ENCODE measurements at places on chromosomes 3 and 15.
A peak's percentile ranks its signal among the peaks of the same experiment; 100 is the strongest.

DNA sequence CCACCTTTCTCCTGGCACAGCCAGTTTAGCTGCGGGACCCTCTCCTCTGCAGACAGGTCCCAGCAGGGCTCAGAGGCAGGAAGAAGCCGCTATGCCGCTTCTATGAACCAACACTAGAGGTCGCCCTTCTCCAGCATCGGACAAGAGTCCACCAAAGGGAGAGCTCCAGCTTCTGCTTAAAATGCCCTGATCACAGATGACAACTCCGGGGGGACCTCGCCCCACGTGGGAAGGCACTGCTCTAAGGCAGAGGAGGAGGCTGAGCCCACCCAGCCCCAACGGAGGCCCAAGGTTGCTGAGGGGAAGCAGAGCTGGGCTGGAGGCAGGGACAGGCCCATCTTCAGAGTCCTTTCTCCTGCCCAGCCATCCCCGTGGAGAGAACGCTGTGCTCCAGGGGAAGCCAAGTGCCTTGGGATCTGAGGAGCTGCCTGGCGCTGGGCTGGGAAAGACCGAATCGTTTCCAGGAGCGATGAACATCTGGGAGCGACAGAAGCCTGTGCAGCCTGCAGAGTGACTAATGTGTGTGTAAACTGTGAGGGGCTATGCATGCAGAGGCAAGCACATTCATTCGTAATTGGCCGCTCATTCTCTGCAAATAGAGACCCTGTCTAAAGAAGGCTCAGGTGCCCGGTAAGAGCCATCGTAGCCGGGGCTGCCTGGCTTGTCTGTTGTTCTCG is 43.5 kb upstream of the BDH1 start:
- no peak for DNase-seq

GRCh38 chr3:71974786-71975185 is 189.8 kb upstream of the PROK2 start:
- DNase-seq = no peak

GRCh38 chr15:63938486-63939061 is 104.8 kb upstream of the HERC1 start:
- no peak for DNase-seq

- DNase-seq = no peak
These were observed 406.0 kb upstream of the WNT5A start for GRCh38 chr3:55893045-55893664.

GRCh38 chr15:86558252-86558651 is 478.6 kb downstream of the AGBL1 start:
- no peak for DNase-seq

DNA sequence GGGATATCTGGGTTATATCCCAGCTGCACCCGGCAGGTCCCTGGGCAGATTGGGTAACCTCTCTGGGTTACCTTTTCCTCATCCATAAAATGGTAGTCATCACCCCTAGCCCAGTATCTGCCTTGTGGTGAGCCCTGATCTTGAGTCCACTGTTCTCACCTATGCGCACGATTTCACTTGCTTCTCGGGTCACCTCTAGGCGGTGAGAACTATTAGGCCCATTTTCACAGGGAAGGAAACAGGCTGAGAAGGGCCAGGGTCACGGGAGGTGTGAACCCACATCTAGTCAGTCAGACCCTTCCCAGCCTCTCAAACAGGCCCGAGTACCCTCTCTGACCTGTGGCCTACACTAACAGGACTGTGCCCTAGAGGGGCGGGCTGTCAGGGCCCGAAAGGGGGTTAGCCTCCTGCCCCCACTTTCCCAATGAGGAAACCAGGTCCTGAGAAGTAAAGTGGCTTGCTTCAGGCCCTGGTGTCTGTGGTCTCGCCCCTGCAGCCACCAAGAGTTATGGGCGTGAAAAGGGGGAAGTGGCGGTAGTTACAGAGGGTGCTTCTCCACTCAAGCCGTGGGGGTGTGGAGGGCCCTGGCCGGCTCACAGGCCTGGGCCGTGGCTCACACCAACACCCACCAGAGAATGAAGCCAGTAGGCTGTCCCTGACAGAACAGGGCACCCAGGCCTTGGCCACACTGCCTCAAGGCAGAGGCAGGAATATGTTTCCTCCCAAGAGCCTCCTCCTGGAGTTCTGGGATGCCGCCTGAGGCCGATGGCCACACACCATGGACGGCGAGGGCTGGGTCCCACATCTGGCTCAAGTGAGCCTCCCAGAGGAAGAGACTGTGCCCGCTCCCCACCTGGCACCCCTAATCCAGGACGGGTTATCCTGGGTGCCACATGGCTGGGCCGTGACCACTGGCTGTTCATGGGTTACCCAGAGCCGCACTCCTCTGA is 19.5 kb downstream of the PSTPIP1 start:
- no peak for DNase-seq

DNA sequence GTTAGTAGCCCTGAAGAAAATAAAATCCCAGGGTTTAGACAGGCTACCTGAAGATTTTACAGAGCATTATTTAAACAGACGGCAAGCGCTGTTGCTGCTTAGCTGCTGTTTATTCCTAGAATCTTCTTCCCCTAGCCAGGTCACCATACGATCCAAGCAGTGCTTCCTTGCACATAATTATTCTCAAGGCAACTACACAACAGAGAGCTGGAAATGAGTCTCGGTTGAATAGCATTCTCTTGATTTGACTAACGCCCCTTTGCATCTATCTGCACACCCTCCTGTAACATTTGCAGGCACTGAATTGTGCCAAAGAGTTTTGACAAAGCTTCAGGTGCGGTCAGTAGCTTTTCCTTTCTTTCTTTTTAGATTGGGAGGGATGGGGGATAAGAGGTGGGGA is 564.4 kb downstream of the TBL1XR1 start:
- no peak for DNase-seq

GRCh38 chr3:4831580-4831950 is 147.7 kb upstream of the BHLHE40 start:
- no peak for DNase-seq

DNA sequence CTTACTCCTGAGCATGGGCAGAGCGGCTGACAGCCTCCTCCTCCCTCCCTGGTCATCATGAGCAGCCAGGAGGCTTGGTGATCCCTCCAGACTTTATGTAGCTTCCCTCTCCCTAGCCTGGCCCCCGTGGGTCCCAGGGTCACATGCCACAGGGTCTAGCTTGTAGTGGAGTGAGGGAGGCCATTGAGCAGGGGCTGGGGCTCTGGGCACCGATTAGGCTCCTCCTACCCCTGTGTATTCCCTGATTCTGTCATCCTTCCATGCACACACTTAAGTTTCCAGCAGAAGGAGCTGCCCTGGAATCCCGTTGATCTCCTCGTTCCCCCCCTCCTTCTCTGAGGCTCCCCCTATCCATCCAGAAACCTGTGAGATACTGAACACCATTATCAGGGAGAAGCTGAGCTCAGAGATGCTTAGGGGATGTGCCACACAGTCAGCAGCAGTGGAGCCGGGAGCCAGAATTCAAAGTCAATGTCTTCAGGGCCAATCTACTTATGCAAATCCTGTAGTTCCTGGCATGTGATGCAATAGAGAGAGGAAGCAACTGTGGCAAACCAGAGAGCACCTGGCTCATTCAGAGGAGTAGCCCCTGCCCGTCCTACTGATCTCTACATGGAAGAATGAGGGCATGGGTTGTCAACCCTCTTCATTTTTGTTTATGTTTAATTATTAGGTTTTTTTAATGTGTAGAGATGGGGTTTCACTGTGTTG is 17.2 kb downstream of the CCDC33 start:
- DNase-seq = no peak

DNA sequence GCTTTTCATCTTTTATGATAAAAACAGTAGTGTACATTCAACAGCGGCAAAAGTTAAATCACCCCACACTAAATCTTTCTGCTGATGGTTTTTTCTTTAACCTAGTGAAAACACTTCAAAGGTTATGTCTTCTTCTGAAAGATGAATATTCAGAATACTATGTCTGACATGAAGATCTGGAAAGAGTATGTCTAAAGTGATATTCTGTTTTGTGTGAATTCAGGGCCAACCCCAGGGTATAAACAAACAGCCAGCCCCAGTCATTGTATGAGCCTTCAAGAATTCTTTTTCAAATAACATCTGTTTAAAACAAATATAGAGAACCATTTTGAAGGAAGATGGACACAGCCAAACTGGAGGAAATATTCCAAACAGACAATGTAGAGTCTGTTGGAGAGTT is 581.0 kb upstream of the NAALADL2 start:
- DNase-seq = no peak

GRCh38 chr3:184042617-184043016 is 10.2 kb upstream of the HTR3C start:
- no peak for DNase-seq

- DNase-seq = no peak
These were observed 448.6 kb downstream of the ERC2 start for GRCh38 chr3:56019490-56020146.

DNA sequence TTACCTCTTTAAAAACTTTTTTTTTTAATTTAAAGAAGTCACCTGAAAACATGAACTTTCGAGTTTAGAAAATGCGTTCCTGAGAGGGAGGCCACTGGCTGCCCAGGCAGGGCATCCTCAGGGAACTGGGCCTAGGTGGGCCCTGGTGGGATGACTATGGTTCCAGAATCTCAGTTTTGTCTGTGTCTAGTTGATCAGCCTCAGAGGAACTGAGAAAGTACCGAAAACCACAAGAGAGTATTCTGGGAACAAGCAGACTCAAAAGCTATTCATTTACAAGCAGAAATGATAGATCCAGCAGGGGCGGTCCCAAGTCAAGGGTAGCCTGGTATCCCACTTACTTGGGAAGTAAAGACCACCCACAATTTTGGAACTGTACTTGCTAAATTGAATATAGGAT is 10.5 kb downstream of the WWTR1 start:
- DNase-seq = no peak

- no peak for DNase-seq
These were observed 72.5 kb downstream of the TNFAIP8L3 start for GRCh38 chr15:51022206-51022605.

DNA sequence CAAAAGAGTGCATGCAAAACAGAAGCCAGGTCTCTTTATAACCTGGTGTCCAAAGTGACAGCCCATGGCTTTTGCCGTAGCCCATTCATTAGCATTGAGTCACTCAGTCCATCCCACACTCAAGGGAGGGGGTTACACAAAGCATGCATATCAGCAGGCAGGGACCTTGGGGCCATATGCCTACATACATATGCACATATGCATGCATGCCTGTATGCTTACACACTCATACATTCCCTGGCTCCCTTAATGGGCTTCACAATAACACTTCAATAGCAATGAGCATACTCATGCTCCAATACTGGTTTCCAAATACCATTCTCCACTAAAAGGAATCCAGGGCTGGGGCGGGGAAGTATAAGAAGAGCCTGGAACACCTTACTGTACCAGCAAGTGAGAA is 22.0 kb downstream of the TRPM1 start:
- no peak for DNase-seq

DNA sequence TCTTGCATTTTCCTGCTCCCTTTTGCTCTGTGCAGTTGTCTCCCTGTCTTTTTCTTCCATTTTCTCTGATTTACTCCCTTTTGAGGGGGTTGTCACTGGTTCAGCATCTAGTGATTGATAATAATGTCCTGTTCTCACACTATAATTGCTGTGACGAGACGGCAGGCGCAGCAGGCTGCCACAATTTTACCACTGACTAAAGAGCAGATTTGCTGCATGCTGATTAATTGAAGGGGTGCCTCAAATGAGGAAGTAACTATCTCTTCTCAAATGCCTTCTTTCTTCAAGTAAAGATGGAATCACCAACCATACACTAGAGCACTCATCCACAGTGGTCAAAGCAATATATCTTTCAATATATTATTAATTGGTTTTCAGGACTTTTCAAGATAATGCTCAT is 219.3 kb downstream of the CBLB start:
- DNase-seq = no peak

GRCh38 chr15:81152339-81152738 is 18.3 kb downstream of the CFAP161 start:
- DNase-seq = no peak

DNA sequence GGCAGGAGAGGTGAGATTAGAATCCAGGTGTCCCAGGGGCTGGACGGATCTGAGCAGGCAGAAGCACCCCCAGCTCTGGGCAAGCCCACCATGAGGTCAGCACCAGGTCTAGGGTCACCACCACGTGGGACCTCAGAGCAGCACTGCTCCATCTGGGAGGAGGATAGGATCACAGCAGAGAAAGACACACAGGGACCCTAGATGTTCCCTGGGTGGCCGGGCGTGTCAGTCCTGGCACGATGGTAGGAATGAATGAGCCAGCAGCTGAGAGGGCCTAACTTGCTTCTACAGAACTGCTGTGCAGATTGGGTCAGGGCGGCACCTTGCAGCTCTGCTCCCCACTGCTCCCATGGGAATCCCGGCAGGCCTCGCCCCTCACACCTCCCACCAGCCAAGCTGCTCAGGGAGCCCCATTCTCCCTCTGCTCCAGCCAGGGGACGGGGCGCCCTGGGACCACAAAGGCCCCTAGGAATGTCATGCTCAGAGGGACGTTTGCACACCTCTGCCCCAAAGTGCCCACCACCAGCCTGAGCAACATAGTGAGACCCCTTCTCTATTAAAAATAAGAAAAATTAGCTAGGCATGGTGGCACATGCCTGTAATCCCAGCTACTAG is 66.3 kb downstream of the ZNF445 start:
- DNase-seq = no peak

GRCh38 chr3:47419083-47420043 is 38.5 kb downstream of the PTPN23 start:
- no peak for DNase-seq

GRCh38 chr3:132978464-132978863 is 59.7 kb upstream of the TMEM108 start:
- DNase-seq = no peak

DNA sequence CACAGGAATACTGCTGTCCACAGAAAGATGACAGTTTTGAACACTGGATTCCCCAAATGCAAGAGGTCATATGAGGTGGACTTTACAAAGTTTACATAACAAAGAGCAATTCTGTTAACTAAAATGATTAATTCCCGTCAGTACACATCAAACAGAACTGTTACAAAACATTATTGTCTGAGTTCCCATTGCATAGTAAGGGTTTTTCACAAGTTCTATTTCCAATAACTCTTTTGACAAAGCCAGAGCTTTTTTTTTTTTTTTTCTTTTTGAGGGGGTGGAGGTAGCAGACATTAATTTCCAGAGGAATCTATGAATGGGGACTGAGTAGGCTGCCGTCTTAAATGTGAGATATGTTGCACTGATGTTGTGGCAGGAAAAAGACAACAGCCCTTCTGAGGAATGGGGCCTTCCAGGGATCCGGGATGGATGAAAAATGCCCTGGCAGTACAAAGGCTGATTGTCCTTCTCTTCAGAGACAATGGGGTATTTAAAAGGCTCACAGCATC is 178.1 kb upstream of the KBTBD8 start:
- peak; percentile 58 for DNase-seq

GRCh38 chr15:57401546-57401945 is 25.2 kb downstream of the CGNL1 start:
- DNase-seq = no peak

DNA sequence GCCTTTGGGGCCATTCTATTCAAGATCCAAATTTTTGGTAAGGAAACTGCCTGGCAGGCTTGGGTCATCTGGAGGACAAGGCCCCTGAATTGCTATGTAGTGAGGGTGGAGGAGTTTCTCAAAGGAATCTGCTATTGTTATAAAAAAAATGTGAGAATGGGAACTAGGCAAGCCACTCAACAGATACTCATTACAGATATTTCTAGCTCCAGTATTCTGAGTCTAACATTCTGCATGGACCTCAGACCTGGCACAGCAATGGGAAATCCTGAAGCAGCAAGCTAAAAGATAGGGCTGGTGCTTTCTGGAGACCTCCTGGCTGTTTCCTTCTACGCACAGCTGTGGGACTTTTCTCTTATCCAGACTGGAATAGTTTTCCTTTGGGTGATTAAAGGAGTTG is 430.7 kb upstream of the RBMS3 start:
- no peak for DNase-seq

GRCh38 chr15:87998630-87999029 is 257.9 kb downstream of the NTRK3 start:
- DNase-seq = no peak

GRCh38 chr3:128424508-128425069 is 42.1 kb downstream of the DNAJB8 start:
- no peak for DNase-seq

Data from substantia nigra (tissue), 51 donors.